ENCODE measurements at places on chromosomes 5 and 9.

- DNase-seq: no peak
- no peaks in the 10 kb centered on the region for H3K4me1 ChIP-seq
- H3K36me3 ChIP-seq: no peaks in the 10 kb centered on the region
- no peak overlapping the region for H3K4me3 ChIP-seq
Measured at GRCh38 chr5:172733974-172734346, 37.0 kb downstream of the DUSP1 start.

GRCh38 chr5:150789943-150790611 lies 11.5 kb downstream of the SMIM3 start:
- H3K27ac ChIP-seq: peak overlapping the region; percentile 90
- peaks cover 59% of the 10 kb centered on the region for H3K4me1 ChIP-seq
- peaks cover 6% of the 10 kb centered on the region for H3K36me3 ChIP-seq
- peak overlapping the region; percentile 71 for H3K4me3 ChIP-seq
- DNase-seq: peak; percentile 67
- no peaks in the 10 kb centered on the region for H3K27me3 ChIP-seq

DNA sequence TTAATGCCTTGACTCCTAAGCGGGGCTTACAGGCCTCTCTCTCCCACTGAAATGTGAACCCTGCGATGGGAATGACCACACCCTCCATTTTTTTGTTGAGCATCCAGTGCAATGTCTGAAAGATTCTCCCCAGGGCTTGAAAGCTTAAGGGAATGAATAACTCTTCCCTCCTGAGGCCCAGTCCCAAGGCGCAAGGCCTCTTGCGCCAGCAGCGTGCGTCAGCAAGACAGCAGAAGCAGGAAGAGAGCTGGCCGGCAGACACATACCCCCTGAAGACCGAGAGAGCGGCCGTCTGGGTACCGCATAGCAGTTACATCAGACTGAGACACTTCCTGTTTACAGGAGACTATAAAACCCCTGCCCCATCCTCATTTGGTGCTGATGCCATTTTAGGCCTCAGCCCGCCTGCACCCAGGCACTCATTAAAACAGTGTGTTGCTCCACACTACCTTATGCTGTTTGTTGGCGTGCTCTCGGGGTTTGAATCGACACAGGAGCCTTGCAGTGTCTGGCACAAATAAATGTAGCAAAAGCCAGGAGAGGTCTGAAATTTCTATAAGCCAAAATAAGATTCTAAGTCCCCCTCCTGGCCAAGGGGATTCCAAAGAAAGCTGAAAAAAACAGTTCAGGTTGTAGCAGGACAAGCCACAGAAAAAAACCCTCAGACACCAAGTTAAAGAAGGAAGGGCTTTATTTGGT lies 62.3 kb downstream of the GDNF start:
- no peaks in the 10 kb centered on the region for H3K4me1 ChIP-seq
- peaks cover 5% of the 10 kb centered on the region for H3K36me3 ChIP-seq
- DNase-seq: no peak
- H3K27me3 ChIP-seq: no peaks in the 10 kb centered on the region
- H3K27ac ChIP-seq: no peak overlapping the region

- H3K4me3 ChIP-seq: no peak overlapping the region
- H3K36me3 ChIP-seq: no peaks in the 10 kb centered on the region
- DNase-seq: no peak
- no peaks in the 10 kb centered on the region for H3K4me1 ChIP-seq
- no peaks in the 10 kb centered on the region for H3K27me3 ChIP-seq
Measured at GRCh38 chr5:86199287-86199686, 418.5 kb upstream of the COX7C start.

- H3K27ac ChIP-seq: no peak overlapping the region
- peaks cover 12% of the 10 kb centered on the region for H3K27me3 ChIP-seq
- H3K4me3 ChIP-seq: no peak overlapping the region
- H3K4me1 ChIP-seq: no peaks in the 10 kb centered on the region
- H3K36me3 ChIP-seq: no peaks in the 10 kb centered on the region
- no peak for DNase-seq
Measured at GRCh38 chr5:169286572-169287300, 14.2 kb downstream of the SLIT3 start.

GRCh38 chr9:119905724-119906123 lies 536.5 kb upstream of the BRINP1 start:
- H3K36me3 ChIP-seq: no peaks in the 10 kb centered on the region
- H3K27ac ChIP-seq: no peak overlapping the region
- DNase-seq: no peak
- no peaks in the 10 kb centered on the region for H3K4me1 ChIP-seq
- H3K27me3 ChIP-seq: peaks cover 4% of the 10 kb centered on the region

GRCh38 chr9:85108746-85109145 lies 439.2 kb downstream of the NTRK2 start:
- no peaks in the 10 kb centered on the region for H3K4me1 ChIP-seq
- no peak overlapping the region for H3K4me3 ChIP-seq
- no peak for DNase-seq
- H3K27me3 ChIP-seq: peaks cover 5% of the 10 kb centered on the region
- H3K27ac ChIP-seq: no peak overlapping the region

GRCh38 chr9:97373331-97373730 lies 38.6 kb upstream of the TDRD7 start:
- DNase-seq: no peak
- H3K4me3 ChIP-seq: no peak overlapping the region
- H3K27me3 ChIP-seq: no peaks in the 10 kb centered on the region

- no peaks in the 10 kb centered on the region for H3K27me3 ChIP-seq
- no peak overlapping the region for H3K27ac ChIP-seq
- DNase-seq: no peak
- no peak overlapping the region for H3K4me3 ChIP-seq
- no peaks in the 10 kb centered on the region for H3K36me3 ChIP-seq
Measured at GRCh38 chr5:114402206-114402605, 40.3 kb downstream of the KCNN2 start.

All from activated naive CD8-positive, alpha-beta T cell treated with anti-CD3 and anti-CD28 coated beads, Interleukin-2, amount 50 U/mL, for 24 hours (primary cell).